Stimulated activated CD8-positive, alpha-beta memory T cell treated with anti-CD3 and anti-CD28 coated beads, Interleukin-2, amount 100 ng/mL, for 48 hours (primary cell): ENCODE measurements at places on chromosomes 7 and 10.

GRCh38 chr10:128316925-128317324, 190.7 kb upstream of the MKI67 start:
- DNase-seq = no peak

DNA sequence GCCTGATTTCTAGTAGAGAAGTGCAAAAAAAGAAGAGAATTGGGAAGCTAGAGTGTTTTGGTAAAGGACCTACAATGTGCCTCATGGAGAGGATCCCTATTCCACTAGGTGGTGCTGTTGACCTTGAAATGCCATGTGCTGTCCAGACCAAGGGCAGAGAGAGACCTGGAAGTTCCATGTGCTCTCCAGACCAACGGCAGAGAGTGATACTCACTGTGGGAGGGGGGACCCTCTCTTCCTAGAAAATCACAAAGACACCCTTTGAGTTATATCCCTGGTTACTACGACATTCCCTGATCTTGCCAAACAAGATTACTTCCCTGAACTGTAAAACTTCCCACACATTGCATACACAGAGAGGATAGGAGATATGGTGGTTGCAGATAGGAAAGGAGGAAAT, 212.7 kb upstream of the ZNF804B start:
- no peak for DNase-seq

DNA sequence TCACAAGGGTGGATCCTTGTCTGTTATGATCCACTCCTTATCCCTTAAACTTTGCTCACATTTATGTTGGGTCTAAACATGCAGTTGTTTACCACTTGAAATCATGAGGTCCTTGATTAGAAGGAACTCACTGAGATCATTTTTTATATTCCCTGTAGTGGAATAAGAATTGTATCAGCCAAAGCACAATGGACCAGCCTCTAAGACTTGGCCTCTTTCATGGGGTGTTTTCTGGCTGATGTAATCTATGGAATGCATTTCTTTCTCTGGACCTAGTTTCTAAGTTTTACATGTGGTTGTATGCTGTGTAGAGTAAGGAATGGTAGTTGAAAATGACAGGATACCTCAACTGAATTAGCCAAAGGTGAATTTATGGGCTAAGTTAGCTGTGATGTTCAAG, 376.6 kb downstream of the SORCS3 start:
- DNase-seq = no peak

- no peak for DNase-seq
These were observed 12.9 kb downstream of the INSIG1 start for GRCh38 chr7:155310425-155311114.

DNA sequence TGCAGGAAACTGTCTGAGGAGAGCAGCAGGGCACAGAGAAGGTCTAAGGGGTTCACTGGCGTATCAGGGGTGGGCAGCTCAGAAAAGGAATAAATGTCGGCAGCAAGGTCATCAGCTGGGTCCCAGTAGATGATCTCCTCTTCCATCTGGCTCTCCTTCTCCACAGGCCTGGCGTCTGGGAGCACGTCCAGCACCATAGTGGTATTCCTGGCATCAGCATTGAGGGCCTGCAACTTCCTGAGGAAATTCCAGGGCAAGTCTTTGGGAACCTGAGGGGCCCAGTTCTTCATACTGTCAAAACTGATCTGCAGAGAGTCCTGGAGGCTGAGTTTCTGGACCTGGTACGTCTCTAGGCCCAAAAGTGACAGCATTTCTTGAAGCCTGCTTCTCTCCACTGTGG, 9.6 kb upstream of the MRPS24 start:
- DNase-seq = no peak

GRCh38 chr7:27359181-27360125, 116.9 kb downstream of the EVX1 start:
- DNase-seq = no peak

DNA sequence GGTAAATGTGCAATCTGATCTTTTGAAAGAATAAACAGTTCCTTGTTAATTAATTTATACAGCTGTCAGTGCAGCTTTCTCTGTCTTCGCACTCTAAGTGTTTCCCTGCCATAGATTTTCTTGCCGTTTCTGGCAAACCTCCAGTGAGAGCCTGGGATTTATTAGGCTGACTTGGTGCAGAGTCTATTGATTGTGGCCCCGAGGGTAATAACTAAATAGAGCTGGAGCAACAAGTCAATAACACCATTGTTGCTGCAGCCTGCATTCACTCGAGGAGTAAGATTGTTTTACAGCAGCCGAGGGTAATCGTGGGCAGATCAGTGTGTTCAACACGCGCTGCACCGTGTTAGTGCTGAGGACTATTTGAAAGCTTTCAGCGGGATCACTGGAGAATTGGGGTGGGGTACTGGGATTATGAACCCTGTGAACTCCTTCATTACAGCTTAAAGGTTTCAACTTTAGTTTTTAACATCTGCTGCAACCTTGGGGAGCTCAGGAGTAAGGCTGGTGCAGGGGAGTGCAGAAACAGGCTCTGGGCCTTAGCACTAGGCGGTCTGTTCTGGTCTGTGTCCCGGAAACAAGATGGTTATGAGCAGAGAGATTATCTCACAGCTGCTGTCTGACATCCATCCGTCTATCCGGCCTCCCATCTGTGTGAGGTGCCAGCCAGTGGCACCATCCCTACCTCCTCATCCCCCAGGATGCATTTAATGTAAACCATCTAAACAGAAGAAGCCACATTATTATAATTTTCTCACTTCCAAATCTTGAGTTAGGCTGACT, 174.0 kb upstream of the TCF7L2 start:
- DNase-seq = no peak

DNA sequence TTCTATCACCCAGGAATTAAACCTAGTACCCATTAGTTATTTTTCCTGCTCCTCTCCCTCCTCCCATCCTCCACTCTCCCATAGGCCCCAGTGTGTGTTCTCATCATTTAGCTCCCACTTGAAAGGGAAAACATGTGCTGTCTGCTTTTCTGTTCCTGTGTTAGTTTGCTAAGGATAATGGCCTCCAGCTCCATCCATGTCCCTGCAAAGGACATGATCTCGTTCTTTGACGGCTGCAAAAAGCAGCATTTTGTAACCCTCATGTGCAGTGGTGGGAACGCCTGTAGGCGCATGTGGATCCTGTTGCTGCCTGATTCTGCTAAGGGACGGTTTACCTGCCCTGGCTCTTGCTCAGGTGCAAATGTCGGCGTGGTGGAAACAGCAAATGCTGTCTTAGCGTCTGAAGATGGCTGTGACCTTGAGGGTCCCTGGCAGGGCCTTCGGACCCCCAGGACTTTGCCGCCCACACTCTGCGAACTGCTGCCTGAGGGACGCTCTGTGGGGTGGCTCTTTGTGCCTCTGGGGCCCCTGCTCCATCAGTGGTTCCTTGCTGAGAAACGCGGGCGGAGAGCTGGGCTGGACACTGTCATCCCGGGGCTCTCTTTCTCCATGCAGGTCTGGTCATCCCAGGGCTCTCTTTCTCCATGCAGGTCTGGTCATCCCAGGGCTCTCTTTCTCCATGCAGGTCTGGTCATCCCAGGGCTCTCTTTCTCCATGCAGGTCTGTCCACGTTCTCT, 5.6 kb upstream of the MTG1 start:
- DNase-seq = no peak

GRCh38 chr7:137839903-137840779, 6.6 kb downstream of the DGKI start:
- DNase-seq = no peak

GRCh38 chr10:90856964-90857634, 740 bp downstream of the HTR7 start:
- no peak for DNase-seq

- DNase-seq = no peak
These were observed 51.9 kb downstream of the IKZF1 start for GRCh38 chr7:50356212-50356944.
